ENCODE measurements at places on chromosomes 1 and 21.

DNA sequence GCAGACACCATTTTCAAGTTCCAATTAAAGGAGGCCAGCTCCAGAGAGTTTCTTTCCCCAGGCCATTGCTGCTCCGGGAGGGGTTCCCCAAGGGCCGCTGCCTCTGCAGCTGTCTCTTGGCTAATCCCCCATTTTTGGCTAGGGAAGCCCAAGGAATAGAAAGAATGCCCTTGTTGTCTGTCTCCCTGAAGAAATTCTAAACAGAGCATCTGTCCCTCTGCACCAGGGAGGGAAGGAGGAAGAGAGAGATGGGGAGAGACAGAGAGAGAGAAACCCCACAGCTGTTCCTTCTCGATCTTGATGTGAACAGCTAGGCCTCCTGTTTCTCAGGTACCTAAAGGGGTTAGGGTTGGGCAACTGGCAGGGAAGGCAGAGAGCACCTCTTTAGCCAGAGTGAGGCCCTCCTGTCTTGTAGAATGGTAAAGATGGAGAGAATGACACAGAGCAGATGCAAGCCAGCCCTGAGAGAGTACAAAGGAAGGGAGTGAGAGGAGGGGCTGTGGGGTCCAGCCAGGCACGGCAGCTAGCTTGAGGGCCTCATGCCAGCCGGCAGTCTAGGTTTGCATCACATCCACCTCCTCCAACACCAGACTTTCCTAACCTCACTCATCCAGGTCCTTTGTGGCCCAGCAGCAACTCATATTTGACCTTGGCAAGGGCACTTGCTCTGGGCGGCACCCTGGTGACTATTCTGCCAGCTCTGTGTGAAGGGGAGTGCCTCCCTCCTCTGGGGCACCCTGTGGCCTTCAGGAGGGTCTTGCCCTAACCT is 13.1 kb downstream of the OPTC start:
- no peak for DNase-seq

- DNase-seq = no peak
These were observed 170.1 kb upstream of the IRF2BP2 start for GRCh38 chr1:234780112-234780511.

GRCh38 chr1:94325377-94326302 is 88.3 kb upstream of the ARHGAP29 start:
- no peak for DNase-seq

DNA sequence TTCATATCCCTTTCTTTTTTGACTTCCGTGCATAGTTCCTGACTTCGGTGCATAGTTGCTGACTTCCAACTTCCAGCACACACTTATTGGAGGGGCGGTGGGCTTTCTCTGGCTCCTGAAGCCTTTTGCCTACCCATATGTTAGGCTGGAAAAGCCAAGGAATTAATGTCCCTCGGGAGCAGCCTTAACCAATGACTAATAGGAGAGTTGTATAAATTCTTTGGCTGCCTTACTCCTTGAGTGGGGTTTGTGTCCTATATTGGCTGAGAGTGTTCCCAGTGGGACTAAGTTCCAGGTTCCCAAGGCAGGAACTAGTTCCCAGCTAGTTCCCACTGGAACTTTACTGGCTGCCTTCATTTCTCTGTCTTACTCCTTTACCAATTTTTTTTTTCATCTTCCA is 105.7 kb downstream of the ZNF326 start:
- DNase-seq = no peak

- DNase-seq = no peak
These were observed 59.9 kb upstream of the SELENON start for GRCh38 chr1:25740071-25740470.

GRCh38 chr1:225750875-225751824 is 26.5 kb upstream of the SRP9 start:
- no peak for DNase-seq

DNA sequence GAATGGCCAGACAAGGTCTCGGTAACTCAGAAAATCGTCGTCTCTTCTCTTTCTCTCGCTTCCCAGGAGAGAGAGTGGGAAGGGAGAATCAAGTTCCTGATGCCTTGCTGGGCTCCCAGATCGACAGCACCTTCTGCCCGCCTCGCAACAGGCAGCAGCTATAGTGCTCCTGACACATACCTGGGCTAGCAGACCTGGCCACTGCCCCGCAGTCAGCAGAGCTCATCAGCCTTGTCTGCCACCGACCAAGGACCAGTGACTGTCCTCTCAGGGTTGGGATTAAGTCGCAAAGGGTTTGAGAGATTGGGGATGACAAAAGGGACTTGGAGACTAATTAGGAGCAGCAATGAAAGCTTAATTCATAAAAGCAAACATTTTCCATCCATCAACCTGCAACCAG is 4.1 kb downstream of the RUNX3 start:
- DNase-seq = no peak

DNA sequence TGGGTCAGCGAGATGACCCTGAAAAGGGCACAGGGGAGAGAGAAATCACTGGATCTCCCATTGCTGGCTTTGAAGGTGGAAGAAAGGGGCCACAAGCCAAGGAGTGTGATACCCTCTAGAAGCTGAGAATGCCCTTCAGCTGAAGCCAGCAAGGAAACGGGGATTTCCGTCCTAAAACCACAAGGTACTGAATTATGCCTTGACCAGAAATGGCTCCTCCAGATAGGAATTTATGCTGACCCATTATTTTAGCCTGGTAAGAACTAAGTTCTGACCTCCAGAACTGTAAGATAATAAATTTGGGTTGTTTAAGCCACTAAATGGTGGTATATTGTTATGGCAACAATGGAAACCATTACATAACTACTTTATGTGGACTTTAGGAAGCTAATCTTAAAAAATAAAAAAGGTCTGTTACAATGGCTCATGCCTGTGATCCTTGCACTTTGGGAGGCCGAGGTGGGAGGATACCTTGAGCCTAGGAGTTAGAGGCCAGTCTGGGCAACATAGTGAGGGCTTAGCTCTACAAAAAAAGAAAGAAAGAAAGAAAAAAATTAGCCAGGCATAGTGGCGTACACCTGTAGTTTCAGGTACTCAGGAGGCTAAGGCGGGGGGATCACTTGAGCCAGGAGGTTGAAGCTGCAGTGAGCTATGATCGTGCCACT is 3.6 kb upstream of the H6PD start:
- no peak for DNase-seq

- no peak for DNase-seq
These were observed 1.2 kb downstream of the HP1BP3 start for GRCh38 chr1:20785907-20786252.

- DNase-seq = peak; percentile 23
These were observed at the start of gene SPAG17 for GRCh38 chr1:118185084-118185832. TSS of gene SPAG17 (minus strand) at chr1:118185228. CDS start at chr1:118185157, 71 bp downstream.

DNA sequence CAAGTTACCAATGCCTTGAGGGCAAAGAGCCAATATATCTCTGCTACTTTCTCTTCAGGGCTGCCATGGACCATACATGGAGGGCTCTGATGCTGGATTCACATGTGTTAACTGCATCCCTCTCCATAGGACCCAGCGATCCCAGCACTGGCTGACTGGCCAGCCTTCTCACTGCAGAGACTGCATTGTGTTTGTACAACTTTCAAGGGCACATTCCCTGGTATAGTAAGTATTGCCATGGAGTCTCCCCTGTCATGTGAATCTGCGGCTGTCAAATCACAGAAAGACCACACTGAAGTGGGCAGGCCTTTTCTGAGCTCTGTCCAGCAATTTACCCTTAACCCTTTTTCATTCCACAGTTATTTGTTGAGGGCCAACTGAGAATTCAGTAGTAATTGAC is 449.8 kb downstream of the OMA1 start:
- no peak for DNase-seq

DNA sequence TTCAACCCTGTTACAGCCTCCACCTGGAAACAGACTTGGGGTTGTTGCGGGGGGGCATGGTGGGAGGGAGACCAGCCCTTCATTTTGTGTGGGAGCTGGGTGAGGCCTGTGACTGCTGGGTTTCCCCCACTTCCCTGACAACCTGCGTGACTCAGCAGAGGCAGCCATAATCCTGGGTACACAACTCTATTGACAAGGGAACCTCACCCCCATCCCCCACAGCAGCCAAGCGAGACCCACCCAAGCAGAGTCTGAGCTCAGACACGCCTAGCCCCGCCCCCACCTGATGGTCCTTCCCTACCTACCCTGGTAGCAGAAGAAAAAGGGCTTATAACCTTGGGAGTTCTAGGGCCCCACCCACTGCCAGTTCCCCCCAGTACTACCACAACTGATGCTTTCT is 8.0 kb upstream of the CCDC190 start:
- no peak for DNase-seq

GRCh38 chr1:48753293-48753692 is 23.4 kb downstream of the BEND5 start:
- no peak for DNase-seq

DNA sequence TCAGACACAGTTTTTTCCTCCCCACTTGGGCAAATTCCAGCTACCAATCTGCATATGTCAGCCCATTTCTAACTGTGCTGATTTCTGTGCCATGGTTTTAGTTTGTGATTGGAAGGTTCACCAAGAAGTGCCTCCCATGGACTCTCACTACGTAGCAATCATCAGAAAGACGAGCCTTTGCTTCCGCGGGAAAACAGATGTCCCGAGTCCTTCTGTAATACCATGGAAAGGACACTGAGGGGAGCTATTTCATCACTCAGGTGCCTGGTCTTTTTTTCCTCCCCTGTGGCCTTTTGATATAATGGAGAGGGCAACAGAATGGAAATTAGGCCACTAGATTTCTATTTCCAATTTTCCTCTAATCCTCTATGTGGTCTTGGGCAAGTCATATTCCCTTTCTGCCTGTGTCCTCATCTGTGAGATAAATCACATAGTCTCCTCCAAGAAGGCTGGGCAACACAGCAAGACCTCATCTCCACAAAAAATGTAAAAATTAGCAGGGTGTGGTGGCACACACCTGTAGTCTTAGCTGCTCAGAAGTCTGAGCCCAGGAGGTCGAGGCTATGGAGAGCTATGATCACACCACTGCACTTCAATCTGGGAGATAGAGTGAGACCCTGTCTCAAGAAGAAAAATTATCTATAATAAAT is 24.8 kb downstream of the LEMD1 start:
- peak; percentile 40 for DNase-seq

- no peak for DNase-seq
These were observed 4.0 kb downstream of the SHISAL2A start for GRCh38 chr1:52636721-52637695.

DNA sequence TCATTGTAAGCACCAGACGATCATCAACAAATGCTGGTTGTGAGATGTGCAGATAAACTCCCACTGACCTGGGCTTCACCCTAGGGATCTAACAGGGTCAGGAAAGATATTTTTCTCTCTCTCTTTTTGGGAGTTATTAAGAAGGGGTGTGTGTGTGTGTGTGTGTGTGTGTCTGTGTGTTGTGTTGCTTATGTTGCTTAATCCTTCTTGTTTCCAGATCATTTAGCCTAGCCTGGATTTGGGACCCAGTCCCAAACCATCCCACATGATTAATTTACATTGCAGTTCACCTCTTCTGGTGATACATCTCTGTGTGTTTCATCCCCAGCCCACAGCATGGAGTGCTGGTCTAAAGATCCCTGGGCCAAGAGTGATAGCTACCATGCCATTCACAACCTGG is 122.8 kb upstream of the IPO9 start:
- no peak for DNase-seq

DNA sequence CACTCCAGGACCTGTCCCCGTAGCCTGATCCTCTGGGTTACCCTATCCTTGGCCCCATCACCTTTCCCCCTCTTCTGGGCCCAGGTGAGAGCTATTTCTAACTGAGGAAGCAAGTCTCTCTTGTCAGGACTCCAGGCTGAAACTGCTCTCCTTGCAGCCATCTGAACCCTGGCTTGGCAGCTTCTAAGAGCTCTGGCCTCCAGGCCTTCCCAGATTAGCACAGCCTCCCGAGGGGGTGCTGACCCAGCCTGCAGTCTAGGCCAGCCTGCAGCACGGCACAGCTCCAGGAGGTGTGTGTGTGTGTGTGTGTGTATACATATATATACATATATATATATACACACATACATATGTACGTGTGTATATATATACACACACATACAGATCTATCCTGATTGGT is 17.4 kb downstream of the CACNA1S start:
- no peak for DNase-seq

DNA sequence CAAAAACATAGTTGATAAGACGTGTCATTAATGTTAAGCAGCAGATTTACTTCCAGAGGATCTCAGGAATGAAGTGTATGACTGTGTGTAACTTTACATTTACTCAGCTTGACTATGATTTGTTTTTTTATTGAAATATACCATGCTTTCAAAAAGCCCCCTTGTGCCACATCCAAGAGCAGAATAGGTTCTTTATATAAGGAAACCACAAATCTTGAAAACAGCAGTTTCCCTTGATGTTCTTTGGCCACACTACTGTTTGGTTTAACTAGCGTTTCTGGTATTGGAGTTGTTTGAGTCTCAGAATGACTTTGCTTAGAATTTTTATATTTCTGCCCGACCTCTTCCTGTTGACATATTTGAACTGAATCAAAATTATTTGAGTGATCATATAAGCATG is 25.0 kb downstream of the LRRC8C start:
- no peak for DNase-seq

DNA sequence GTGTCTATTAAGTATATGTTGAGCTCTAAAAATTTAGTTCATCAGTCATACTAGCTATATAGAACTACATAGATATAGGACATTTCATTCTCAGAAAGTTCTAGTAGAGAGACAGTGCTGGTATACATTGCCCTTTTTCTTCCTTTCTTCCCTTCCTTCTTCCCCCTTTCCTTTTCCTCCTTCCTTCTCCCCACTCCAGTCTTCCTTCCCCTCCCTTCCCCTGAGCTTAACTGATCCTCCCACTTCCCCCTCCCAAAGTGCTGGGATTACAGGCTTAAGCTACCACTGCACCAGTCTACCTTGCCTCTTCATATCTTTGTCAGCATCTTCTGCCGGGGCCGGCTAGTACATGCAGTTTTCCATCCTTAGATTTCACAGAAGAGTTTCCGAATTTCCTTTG is 12.1 kb downstream of the THRAP3 start:
- no peak for DNase-seq

GRCh38 chr1:213786683-213787082 is 201.1 kb upstream of the PROX1 start:
- DNase-seq = no peak

DNA sequence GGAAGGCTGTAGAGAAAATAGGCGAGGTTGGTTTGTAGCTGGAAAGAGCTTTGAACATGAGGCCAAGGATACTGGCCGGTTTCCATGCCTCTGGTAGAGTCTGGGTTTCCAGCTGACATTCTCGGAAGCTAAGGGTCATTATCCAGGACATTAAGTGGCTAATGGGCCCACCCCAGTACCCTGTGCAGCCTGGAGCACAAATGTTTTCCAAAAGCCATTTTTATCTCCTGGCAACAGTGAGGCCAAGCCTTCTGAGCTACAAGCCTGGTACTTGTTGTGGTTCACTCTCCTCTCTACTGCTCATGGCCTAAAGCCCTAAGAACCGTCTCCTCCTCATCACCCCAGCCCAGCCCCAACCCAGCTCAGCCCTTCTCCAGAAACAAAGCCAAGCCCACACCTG is 122.9 kb downstream of the DMRTA2 start:
- DNase-seq = no peak
